ENCODE measurements at places on chromosomes 16 and 17.

DNA sequence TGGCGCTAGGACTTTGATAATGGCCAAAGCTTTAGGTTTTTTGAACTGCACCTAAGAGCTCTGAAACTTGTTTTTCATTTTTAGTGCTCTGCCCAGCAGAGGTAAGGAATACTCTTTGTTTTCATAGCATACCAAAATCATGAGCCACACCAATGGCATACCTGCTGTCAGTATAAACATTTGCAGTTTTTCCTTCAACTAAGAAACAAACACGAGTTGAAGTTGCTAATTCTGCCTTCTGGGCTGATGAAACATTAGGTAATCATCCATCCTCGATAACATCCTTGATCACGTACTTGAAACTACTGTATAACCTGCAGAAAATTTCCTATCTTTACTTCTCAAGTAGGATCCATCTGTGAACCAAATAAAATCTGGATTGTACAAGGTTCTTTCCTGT lies 20.6 kb upstream of the B4GALNT2 start:
- DNase-seq: no peak

- DNase-seq: peak; percentile 25
Measured at GRCh38 chr17:7634384-7634783, 4.4 kb downstream of the SHBG start.

GRCh38 chr17:77231076-77231871 lies 90.5 kb downstream of the SEC14L1 start:
- DNase-seq: no peak

DNA sequence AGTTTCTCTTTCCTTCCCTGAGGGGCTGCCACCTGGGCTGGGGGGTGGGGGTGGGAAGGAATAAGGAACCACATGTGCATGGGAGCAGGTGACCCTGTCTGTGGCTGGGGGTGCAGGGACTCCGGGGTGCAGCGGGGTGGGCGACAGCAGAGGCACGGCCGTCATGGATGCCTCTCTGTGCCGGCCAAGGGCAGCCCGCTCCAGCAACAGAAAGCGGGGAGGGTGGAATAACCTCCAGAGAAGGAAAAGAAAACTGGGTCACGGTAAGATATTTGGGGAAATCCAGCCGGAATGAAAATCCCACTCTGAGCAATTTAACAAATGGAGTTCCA lies 4.2 kb downstream of the NDUFAF8 start:
- no peak for DNase-seq

GRCh38 chr17:65115839-65116238 lies 21.3 kb upstream of the RGS9 start:
- DNase-seq: no peak

- no peak for DNase-seq
Measured at GRCh38 chr17:43212641-43213490, 1.2 kb downstream of the TMEM106A start.
